GM12878 (cell line): ENCODE measurements at places on chromosomes 5 and 9.

DNA sequence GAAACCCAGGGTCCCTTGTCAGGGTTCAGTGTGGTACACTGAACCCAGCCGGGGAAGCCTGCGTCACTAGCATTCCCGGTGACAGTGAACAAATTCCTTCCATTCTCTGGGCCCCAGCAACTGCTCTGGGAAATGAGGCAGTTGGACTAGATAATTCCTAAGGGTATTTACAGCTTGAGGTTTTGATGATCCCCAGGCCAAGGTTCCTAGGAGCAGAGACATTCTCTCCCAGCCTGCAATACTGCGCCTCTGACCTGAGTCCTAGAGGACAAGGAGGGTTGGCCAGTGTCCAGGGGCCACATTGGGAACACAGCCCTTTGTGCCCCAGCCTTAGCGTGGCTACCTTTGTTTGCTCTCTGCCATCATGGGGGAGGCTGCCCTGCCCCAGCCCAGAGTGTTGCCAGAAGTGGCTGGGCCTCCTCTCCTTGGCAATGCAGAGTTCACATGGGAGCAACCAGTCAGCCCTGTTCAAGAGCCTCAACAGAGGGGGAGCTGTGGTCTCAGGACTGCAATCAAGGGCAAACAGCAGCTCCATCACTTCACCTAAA is 178.2 kb downstream of the SEC61B start:
- DNase-seq: no peak

DNA sequence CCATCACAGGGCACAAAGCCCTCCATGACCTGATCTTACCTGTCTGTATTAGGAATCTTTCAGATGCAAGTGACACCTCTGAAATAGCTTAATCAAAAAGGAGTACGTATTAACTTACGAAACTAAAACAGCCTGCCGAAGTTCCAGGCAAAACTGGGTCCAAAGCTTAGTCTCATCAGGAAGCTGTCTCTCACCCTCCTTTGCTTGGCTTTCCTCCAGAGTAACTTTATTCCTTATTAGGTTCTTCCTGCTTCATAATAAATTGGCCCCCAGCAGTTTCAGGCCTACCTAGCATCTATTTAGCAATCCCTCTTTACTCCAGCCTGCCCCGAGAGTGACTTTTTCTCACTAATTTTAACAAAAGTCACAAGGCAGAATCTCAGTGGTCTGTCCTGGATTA is 58.4 kb upstream of the STK32A start:
- no peak for DNase-seq

DNA sequence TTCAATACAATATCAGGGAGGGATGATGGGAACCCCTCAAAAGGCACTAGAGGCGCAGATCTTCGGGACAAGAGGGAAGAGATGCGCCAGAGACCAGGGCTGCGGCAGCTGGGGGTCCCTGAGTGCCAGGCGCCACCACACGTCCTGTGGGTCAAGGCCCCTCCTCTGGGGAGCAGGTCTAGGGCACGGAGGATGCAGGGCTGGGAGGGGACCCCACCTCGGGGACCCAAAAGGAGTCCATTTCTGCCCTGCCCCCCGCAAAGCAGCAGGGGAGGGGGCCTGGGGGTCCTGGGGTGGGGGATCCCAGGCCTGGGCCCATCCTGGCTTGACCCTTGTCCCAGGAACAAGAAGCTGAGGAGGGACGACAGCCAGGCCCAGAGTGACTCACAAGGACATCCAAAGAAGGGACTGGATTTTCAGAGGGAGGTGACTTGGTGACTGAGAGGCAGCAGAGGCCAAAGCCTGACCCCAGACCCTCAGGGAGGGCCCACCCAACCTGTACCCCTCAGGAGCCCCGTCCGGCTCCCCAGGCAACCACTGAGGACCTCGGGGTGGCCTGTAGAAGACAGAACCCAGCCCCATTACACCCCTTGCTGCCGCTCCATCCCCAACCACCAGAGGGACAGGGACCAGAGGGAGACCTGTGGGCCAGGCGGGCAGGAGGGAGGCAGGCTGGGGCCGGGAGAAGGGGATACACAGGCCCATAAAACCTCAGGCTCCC is 54.2 kb downstream of the LRSAM1 start:
- no peak for DNase-seq

DNA sequence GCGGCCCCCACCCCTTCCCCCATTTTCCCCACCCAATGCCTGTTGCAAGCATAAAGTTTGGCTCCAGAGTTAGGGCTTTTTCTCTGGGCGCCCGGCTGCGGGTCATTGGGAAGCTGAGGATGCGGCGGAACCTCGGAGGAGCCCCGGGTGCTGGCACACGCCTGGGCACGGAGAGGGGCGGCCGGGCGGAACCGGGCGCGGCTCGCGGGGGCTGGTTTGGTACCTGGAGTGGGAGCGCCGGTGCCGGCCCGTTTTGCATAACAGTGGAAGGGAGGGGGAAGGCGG is 1.2 kb downstream of the PPARGC1B start:
- DNase-seq: no peak

GRCh38 chr9:91182429-91183225 is 179.1 kb downstream of the AUH start:
- no peak for DNase-seq

GRCh38 chr5:150801117-150801927 is 22.8 kb downstream of the SMIM3 start:
- no peak for DNase-seq

DNA sequence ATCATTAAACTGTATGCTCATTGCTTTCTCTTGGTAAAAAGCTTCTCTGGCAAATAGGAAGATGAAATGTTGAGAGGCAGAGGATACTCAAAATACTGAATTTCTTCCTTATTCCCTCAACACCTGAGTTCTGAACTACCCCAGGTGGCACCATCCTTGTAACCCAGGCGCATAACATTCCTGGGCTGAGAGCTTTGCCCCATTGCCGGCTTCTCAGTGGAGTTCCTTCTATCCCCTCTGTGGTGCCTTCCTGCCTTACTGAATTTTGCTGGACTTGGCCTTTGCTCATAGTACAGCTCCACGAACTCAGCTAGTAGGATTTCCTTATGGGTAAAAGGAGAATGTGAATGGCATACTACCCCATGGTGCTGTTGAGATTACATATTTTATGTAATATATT is 54.7 kb downstream of the BASP1 start:
- no peak for DNase-seq

GRCh38 chr9:112921549-112921948 is 30.9 kb upstream of the SLC46A2 start:
- no peak for DNase-seq

DNA sequence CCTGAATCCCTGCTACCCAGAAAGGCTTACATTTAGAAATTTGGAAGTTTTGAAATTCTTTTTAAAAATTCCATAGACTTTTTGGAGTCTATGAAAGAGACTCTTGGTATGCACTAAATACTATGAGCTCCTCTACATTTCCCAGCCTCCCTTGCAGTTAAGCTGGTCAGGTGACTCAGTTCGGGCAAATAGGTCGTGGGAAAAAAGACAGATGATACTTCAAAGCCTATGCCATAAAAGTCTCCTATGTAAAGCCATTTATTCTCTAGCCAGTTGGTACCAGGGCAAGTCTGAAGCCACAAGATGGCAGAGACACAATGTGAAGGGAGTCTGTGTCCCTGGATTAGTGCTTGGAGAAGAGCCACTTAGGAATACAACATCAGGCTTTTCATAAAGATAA is 101.8 kb downstream of the BOD1 start:
- no peak for DNase-seq

DNA sequence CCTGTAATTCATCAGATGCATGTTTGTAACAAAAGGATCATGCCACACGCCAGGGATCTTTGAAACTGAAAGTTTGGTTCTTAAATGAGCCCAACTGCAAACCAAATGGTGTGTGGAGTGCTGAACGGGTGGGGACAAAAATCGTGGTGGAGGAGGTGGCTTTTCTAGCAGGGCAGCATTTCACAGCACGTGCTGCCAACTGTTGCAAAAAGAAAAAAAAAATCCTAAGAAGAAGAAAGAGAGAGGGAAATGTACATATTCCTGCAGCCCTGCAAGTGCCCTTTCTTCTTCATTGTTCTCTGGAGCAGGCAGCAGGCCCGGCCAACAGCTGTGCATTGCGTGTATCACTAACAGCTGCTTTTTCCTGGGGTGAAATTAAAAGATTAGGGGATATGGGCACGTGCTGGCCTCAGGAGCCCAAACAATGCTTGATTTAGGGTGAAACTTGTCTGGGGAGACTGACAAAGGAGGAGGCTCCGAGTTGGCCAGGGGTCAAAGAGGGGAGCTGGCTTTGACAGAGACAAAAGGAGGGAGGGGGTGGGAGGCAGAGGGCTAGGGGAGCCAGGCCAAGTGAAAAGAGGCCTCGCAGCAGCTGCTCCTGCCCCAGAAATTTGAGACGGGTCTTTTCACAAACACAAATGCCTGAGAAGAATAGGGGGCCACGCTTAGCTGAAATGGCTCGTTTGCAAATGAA is 73.0 kb downstream of the GADD45G start:
- no peak for DNase-seq

DNA sequence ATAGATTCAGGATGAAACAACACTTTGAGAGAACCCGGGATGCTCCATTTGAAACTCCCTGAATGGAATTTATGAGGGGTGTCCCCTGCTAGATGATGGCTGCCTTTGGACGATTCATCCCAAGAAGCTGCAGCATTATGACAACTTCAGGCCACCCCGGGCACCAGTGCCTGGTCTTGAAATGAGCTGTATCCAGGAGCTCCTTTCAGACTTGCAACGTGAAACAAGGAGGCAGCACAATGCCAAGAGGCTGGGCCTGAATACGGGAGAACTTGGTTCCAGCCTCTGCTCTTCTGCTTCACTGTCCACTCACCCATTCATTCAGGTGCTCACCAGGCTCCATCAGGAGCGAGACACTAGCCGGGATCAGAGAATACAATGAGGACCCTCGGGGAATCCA is 78.3 kb downstream of the STK10 start:
- DNase-seq: no peak

- no peak for DNase-seq
Measured at GRCh38 chr9:134283692-134284265, 42.5 kb upstream of the RXRA start.

DNA sequence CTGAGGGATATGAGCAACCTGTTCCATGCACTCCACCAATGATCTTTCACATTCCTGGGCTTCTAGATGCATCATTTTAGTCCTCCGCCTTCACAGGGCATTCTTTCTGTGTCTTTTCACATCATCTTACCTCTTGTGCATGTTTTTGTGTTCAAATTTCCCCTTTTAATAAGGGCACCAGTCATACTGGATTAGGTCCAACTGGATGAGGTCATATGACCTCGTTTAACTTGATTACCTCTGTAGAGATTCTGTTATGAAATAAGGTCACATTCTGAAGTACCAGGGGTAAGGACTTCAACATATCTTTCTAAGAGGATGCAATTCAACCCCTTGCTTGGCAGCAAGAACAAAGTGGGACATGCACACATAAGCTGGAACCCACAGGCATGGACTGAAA is 335.3 kb upstream of the TLE4 start:
- no peak for DNase-seq

- DNase-seq: no peak
Measured at GRCh38 chr5:74250304-74251102, 390.0 kb downstream of the ENC1 start.

GRCh38 chr5:135436951-135437418 is 10.2 kb downstream of the DCANP1 start:
- DNase-seq: no peak

- no peak for DNase-seq
Measured at GRCh38 chr5:112914584-112914983, 7.4 kb downstream of the REEP5 start.

GRCh38 chr9:8924562-8924961 is 1125.0 kb upstream of the DMAC1 start:
- no peak for DNase-seq

- no peak for DNase-seq
Measured at GRCh38 chr5:139701056-139701741, 53.0 kb downstream of the CXXC5 start.

DNA sequence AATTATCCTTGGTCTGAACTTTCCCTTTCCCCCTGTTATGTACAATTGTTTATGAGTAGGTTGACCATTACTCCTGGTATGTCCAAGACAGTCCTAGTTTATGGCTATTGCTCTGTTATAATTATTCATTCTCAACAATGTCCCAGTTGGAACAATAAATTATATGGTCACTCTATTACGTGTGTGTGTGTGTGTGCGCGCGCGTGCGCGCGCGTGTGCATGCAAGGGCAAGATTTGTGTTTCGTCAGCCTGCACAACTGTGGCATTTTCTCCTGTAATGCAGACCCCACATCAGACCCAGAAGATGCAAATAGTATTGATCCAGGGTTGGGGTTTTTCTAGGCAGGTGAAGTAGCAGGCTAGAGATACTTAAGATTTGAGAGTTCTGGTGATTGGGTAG is 88.4 kb downstream of the ESM1 start:
- DNase-seq: no peak

GRCh38 chr5:154732212-154732611 is 23.0 kb upstream of the LARP1 start:
- DNase-seq: no peak

DNA sequence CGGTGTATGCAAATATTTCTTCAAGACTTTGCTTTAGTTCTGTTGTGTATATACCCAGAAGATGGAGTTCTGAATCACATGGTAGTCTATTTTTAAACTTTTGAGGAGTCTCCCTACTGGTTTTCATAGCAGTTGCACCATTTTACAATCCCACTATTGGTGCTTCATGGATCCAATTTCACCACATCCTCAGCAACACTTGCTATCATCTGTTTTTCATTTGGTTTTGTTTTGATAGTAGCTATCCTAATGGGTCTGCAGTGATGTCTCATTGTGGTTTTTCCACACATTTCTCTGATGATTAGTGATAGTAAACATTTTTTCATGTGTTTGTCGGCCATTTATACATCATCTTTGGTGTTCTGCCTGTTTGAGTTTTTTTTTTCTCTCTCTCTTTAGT is 1339.3 kb downstream of the EFNA5 start:
- no peak for DNase-seq

DNA sequence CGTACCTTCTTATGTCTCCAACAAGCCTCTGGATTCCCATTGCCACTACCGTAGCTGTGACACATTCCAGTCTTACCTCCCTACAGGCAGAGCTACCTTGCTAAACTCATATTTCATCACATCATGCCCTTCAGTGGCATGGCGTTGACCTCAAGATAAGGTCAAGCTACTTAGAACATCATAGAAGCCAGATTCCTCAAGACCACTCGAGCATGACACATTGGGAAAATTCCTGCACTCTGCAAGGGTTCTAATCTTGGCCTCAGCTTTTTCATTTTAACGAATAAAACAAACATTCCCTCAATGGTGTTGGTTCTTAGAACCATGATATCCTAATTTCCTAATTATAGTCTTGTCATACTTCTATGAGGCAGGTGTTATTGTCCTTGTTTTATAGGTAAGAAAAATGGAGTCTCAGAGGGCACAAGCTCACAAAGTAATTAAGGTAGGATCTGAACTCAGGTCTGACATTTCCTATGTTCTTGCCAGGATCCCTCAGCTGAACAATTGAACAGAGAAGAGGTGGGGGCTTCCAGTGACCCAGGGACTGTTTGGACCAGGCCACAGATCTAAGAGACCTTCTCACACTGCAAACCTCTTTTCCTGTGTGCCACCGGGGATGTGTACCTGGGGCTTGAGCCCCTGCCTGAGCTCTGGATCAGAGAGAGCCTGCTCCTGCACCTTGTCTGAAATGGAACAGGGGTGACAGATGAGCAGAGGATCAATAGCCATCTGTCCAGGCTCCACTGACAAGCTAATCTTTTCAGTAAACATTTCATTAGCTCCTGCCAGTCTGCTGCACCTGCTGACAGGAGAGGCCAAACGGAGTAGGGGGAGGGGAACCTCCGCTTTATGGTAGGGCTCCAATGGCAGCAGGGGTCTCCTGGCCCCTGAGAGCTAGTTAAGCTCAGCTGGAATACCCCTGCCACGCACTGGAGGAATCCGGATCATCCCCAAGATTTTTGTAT is 49.3 kb downstream of the ALG2 start:
- no peak for DNase-seq

- DNase-seq: no peak
Measured at GRCh38 chr9:99602854-99603253, 218.8 kb upstream of the NR4A3 start.
